ENCODE measurements at places on chromosomes 12 and 14.

- DNase-seq: peak; percentile 89
Measured at GRCh38 chr12:94207849-94208621, 59.7 kb downstream of the PLXNC1 start.

DNA sequence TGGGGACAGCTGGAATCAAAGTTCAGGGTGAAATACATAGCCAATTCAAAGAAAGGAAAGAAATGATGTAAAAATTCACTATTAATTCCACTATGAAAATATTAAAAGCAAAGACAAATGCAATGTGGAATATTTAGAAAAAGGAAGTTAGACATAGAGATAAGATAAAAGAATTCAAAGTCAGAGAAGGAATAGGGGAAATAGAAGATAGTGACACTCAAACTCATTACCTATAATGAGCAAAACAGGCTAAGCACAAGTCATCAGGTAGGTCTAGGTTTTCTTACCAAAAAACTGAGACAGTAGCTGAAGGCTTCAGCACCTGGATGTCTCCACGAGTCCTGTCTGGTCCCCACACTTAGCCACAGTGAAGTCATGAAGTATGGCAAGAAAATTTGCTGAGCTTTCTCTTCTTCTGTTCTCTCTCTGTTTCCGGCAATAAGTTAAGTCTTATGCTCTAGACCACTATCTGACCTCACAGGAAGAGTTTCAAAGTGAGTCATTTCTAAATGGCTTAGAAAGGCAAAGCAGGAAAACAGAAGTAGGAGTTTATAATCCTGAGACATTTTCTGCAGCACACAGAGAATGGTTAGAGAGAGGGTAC, at the start of gene C3AR1:
TSS of gene C3AR1 (minus strand) at position 369 of the 604 bp plus-strand sequence. CDS start 6,174 bp downstream, outside the sequence.
- no peak for DNase-seq

DNA sequence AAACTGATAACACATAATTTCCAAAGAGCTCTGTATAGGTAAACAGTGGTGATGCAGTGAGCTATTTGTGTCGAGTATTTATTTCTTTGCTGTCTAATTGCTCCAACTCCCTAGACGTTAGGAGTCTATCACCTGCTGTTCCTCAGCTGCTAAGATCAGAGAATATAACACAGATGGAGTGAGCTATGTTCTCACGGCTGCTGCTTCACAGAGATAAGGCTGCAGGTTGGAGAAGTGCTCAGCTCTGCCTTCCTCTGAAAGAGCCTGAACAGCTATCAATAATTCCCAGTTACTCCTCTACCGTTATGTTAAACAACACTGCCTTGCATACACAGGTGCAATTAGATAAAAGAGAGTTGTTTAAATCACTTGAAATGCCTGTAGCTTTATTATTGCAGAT, 103.2 kb upstream of the MDGA2 start:
- no peak for DNase-seq

DNA sequence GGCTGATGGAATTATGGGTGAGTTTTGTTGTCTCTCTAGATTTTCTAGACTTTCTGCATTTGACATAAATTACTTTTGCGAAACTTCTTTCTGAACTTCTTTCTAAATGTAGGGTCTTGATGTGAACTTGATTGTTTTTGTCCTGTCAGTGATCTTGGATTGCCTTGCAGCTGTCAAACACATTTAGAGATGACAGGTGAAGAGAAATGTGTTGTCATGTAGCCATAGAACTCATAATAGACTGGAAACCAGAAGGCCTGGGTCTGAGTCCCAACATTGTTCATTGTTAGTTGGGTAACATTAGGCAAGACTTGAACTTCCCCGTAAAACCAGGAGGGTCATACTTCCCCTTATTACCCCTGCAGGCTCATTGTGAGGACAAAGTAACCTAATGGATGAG, 109.0 kb downstream of the LRIG3 start:
- DNase-seq: no peak

DNA sequence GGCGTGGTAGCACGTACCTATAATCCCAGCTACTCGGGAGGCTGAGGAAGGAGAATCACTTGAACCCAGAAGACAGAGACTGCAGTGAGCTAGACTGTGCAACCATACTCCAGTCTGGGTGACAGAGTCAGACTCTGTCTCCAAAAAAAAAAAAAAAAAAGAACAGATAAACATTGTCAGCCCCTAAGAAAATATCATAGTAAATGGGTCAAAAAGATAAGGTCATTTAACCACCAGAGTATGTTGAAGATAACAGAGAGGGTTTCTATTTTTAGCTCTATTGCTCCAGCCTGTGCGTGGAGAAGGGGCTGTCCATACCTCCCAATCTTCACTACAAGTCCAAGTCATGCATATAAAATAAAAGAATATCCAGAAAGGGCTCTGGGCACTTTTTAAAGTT, 15.4 kb downstream of the LGMN start:
- no peak for DNase-seq

DNA sequence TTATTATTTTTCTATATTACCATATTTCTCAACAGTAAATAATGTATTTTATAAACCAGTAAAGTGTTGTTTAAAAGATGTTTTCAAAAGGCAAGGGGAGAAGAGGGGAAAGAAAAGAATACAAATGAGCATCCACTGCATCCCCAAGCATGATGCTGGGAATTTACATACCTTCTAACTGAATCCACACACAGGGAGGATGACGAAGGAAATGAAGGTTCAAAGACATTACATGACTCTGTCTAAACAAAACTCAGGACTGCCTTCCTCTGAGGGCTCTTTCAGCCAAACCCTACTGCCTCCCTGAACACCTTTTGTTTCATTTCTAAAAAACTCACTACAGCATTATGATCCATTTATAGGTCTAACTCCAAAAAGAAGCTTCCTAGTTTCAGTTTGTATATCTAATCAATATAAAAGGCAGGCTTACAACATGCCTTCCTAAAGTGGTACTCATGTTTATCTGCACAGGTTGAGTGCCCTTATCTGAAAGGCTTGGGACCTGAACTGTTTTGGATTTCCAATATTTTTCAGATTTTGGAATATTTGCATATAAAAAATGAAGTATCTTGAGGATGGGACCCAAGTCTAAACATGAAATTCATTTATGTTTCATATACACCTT, 30.3 kb downstream of the DICER1 start:
- DNase-seq: no peak

DNA sequence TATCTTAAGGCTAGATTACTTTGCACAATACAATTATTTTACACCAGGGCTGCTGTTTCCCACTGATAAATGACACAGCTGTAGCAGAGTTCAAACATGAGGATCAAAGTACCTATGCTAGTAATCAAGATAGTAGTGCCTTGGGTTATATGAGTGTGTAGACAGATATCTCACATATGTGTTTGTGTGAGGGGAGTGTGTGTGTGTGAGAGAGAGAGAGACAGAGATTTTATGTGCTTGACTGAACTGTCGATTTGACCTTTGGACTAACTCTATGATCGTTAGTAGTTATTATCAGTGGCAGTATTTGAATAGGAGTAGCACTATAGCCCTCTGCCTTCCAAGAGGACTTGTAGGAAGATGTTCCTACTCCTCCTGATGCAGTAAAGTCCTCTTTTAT, 15.5 kb downstream of the PLEKHA5 start:
- no peak for DNase-seq

DNA sequence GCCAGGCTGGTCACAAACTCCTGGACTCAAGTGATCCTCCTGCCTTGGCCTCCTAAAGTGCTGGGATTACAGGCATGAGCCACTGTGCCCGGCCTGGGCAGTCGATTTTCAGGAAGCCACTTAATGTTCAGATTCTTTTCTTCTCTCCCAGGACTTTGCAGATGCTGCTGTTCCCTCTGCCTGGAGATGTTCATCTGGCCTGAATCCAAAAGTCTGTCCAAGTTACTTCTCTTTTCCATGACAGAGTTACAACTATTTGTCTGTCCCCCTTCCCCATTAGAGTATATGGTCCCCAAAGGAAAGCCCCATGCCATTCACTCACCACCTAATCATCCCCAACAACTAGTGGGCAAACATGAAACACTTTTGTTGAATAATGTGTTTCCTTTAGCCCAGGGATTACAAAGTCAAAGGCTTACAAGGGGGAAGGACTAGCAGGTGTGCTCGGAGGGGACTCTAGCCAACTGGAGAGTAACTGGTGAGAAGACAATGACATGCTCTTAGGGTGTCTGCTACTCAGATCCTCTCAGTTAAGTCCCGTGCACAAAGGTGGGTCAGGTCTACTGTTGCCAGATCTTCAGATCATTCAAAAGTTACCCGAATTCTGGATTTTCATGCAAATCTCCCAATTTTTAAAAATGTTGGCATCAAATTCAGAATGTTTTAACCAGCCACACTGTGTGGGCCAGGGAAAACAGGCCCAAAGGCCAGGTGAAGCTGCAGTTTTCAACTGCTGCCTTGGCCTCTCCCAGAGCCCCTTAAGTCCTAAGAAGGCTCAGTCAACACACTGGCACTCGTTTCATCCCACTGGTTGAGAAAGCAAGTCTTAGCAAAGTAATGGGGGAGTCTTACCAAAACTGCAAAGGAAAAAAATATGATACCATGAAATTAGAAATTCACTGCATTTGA, 29.6 kb downstream of the NUDT4 start:
- no peak for DNase-seq

DNA sequence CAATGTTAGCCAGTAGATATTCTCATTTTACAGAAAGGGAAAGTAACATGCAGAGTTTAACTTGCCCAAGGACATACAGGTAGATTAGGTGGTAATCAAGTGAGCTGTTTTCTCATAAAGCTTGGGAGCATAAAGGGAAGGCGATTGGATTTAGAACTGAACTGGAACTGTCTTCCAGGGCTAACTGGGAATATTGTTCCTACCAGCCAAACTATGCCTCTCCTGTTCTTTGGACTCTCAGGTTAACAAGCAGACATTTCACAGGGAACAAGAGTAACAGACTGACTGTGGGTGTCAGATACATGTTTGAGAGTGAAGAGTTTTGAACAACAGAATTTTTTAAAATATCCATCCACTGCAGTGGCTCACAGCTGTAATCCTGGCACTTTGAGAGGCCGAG, 15.6 kb downstream of the VCPKMT start:
- no peak for DNase-seq

GRCh38 chr12:89451841-89452251, 72.8 kb downstream of the GALNT4 start:
- no peak for DNase-seq

- no peak for DNase-seq
Measured at GRCh38 chr12:21800011-21800410, 25.5 kb upstream of the KCNJ8 start.

DNA sequence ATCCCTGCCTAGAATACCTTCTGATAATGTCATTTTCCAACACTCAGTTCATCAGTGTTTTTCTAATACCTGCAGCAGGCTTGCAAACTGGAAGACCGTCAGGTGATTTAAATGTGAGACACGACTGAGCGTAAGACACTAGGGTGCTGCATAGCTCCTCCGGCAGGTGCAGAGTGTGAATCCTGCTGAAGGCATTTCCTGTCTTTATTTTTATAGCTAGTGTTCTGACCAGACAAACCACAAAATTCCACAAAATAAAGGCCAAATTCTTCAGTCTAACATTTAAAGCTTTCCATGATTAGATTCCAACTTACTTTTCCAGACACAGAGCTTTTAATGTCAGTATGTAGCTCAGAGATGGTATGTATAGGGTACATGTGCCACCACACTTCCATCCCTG, 70.7 kb downstream of the BBS10 start:
- DNase-seq: no peak
